ENCODE measurements at places on chromosomes 3 and 15.

GRCh38 chr3:49628249-49628648, 45.9 kb upstream of the APEH start:
- no peak for DNase-seq

DNA sequence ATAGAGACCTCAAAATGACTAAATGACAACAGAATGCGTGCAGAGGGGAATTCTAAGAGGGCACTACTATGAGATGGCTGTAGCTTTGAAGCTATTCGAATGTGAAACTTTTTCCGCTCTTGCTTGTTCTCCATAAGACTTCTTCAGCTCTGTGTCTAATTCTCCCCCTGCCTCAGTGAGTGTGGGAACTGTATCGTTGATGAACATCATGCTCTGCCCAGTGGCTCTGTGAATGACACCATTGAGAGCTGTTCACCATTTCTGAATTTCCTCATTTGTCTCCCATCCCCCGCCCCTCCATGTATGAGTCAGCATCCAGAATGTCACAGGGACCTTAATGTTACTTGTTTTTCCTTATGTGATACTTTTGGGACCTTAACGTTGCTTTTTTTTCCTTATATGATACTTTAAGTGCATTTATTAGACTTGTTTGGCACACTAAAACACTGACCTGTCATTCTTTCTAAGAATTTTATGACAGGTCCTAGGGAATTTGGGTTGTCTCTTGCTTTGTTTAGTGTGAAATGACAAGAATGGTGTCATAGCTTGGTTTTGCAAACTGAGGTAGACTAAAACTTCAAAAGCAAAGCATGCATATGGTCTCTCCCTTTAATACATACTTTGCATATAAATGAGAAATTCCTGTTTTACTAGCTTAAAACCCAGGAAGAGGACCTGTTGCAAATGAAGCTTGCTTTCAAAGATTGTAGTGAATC, 99.6 kb downstream of the FNDC3B start:
- no peak for DNase-seq

GRCh38 chr3:41662288-41662687, 299.6 kb downstream of the ULK4 start:
- no peak for DNase-seq

DNA sequence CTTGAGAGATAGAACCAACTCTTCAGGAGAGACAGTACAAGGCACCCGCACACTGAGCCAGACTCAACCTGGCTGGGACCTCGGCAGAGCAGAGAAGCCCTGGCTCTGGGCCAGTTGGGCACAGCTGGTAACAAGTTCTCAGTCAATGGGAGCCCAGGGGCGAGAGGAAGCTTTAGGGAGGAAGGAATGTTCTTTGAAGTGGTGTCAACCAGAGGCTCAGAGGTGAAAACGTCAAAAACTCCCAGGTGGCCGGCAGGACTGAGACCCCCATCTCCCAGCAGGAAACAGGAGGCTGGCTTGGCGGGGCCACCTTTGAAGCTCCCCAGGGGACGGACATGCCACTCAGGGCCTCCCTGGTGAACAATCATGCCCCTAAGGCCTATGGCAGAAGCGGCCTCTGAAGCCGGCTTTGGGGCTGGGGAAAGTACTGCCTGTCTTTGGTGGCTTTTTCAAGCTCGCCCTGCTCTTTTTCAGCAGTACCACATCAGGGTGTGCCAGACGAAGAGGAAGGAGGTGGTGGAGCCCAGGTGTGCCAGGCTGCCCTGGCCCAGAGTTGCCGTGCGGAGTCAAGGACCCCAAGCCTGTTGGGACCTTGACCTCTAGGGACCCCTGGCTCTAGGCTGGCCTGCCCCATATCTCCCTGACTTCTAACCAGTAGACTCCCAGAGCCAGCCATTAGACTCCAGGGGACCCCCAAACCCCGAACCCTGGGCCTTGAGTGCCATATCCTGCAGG, 16.7 kb upstream of the TBC1D21 start:
- no peak for DNase-seq

DNA sequence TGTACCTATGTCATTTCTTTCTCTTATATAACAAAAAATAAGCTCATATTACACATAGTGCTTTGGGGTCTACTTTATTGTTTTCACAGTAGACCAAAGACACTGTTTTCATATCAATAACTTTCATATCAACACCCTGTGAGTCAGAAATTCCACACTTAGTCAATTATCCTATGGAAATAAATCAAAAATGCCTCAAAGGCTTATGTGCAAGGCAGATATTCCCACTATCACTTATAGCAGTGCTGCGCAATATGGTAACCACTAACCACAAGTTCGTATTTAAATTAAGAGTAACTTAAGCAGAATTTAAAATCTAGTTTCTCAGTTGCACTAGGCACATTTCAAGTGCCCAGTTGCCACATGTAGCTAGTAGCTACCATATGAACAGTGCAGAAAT, 15.9 kb downstream of the SCG3 start:
- no peak for DNase-seq

- no peak for DNase-seq
Observed at GRCh38 chr3:152048831-152049230, 175.4 kb downstream of the SUCNR1 start.

DNA sequence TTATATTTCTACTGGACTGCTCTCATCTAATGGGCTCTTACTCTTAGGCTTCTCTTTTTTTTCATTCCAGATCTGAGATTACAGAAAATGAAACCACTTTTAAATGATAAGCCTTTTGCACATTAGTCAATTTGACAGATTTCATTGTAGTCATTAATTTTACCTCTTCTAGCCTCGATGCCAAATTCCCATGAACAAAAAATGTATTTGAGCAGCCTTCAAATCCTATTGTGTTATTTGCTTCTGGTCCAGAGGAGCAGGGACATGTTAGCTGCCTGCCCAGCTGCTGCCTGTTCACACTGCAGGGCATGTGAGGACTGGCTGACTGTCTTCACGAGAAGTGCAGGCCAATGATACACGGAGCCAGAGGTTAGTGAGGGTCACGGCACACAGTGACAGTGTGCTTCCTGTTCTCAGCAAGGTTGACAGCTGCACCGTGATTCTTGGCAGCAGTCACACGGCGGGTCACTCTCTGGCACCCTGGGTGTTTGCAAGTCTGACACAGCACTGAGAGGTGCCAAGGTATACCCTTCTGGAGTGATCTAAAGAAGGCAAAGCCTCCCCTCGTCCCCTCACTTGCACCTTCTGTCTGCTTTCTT, 40.8 kb downstream of the KAT2B start:
- DNase-seq = no peak

- DNase-seq = no peak
Observed at GRCh38 chr15:91741986-91742385, 111.5 kb upstream of the SLCO3A1 start.

- no peak for DNase-seq
Observed at GRCh38 chr3:17740721-17741141, 1.7 kb downstream of the TBC1D5 start.

GRCh38 chr15:93980261-93980911, 251.0 kb upstream of the MCTP2 start:
- DNase-seq = no peak

- no peak for DNase-seq
Observed at GRCh38 chr3:149307435-149307783, 26.0 kb downstream of the TM4SF18 start.

- no peak for DNase-seq
Observed at GRCh38 chr3:186882150-186882524, 39.6 kb downstream of the ADIPOQ start.

GRCh38 chr15:44261007-44261706, 27.4 kb upstream of the GOLM2 start:
- DNase-seq = no peak

GRCh38 chr3:36650271-36650671, 114.1 kb downstream of the DCLK3 start:
- no peak for DNase-seq

GRCh38 chr3:133330065-133330464, 69.8 kb upstream of the BFSP2 start:
- DNase-seq = peak; percentile 11

- DNase-seq = no peak
Observed at GRCh38 chr15:35721751-35722150, 175.8 kb upstream of the DPH6 start.

- DNase-seq = no peak
Observed at GRCh38 chr15:93121973-93122910, 33.2 kb upstream of the RGMA start.

- no peak for DNase-seq
Observed at GRCh38 chr3:40309925-40310695, 603 bp downstream of the EIF1B start.

DNA sequence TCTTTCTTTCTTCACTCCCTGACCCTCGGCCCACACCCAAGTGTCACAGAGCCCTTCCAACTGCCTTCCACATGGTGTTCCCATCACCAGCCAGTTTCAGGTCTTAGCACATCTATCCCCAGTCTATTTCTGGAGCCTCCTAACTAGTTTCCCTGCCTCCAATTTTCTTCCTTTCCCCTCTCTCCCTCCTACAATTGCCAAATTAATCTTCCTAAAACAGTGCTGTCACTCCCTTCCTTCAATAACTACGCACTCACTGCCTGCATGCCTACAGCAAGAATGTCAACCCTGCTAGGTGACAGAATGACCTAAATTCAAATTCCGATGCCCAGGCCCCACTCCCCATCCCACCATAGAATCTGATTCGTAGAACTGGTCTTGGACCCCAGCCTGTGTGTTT, 36.1 kb upstream of the CA12 start:
- DNase-seq = no peak

- no peak for DNase-seq
Observed at GRCh38 chr3:127137113-127137512, 55.8 kb upstream of the PRR23E start.

- no peak for DNase-seq
Observed at GRCh38 chr15:44081026-44082013, 113.8 kb downstream of the FRMD5 start.

DNA sequence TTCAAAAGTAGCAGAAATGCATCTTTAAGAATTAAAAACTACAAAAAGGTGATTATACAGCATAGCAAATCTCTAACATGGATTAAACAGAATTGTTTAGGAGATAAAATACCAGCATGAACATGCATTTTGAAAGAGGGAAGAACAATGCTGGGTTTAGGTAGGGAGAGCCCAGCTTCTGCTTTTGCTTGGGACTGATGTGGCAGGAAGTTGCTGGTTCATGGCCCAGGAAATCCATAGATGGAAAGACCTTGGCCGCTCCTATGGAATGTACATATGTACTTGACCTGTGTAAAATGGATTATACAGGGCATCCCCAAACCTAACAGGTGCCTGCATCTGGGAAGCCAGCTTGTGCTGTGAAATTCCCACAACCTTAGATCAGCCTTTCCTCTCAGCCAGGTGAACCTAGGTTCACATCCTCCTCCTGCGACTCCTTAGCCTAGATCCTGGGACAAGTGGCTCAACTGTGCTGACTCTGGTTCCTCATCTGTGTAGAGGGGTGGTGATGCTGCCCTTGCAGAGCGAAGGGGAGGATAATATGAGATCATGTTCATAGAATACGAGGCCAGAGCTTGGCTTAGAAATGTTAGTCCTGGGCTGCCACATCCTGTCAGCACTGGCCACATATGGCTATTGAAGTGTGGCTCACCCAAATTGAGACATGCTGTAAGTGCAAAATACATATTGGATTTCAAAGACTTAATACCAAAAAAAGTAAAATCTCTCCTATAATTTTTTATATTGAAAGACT, 47.0 kb upstream of the PLXNA1 start:
- DNase-seq = no peak

DNA sequence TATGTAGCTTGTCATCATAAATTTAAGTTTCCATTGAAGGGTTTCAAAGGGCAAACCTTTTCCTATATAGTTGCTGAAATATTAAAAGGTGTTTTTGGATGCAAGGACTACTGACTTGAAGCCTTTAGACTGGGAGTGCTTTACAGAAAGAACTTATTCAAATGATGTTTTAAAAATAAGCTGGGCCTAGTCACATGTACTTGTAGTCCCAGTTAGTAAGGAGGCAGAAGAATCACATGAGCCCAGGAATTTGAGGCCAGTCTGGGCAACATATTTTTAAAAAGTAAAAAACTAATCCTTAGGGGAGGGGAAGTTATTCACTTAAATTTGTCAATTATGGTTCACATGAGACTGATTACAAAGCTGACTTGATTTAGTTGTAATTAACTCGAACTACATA, 65.0 kb downstream of the SMARCC1 start:
- no peak for DNase-seq

- DNase-seq = no peak
Observed at GRCh38 chr15:74007820-74008371, 13.4 kb downstream of the PML start.

Measured in NCI-H187 treated with DMSO at 0.1 percent for 48 hours (cell line).